Activated T-helper 2 cell treated with anti-CD3 and anti-CD28 coated beads, Interferon-gamma antibody, Interleukin-2, Interleukin-4, amounts not matched to agents 10 μg/mL and 5 μg/mL and 100 μg/mL, durations not matched to agents 14 hours and 24 hours and 36 hours (primary cell): ENCODE measurements at places on chromosomes 2 and 18.

DNA sequence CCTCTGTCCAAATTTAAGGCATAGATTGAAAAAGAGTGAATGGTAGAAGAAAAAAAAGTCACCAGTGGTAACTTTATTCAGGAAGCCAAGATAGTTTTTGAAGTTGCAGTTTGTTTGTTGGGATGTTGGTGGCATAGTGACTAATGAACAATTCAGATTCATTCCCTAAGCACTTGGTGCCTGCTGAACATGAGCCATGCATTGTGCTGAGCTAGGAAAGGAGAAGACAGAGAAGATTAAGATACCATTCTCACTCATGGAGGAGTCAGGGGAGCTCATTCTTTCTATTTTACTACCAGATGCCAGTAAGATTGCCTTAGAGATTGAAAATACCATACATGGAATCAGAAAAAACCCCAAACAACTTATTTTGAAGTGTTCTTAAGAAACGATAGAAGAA is 25.1 kb downstream of the MEIS1 start:
- H3K4me1 ChIP-seq, result no peaks in the 10 kb centered on the region
- no peak overlapping the region for H3K27ac ChIP-seq
- no peaks in the 10 kb centered on the region for H3K27me3 ChIP-seq

- H3K27ac ChIP-seq, result no peak overlapping the region
- peaks cover 2% of the 10 kb centered on the region for H3K27me3 ChIP-seq
- H3K4me3 ChIP-seq, result no peak overlapping the region
- DNase-seq, result no peak
Measured at GRCh38 chr2:221429741-221430491, 142.2 kb downstream of the EPHA4 start.

DNA sequence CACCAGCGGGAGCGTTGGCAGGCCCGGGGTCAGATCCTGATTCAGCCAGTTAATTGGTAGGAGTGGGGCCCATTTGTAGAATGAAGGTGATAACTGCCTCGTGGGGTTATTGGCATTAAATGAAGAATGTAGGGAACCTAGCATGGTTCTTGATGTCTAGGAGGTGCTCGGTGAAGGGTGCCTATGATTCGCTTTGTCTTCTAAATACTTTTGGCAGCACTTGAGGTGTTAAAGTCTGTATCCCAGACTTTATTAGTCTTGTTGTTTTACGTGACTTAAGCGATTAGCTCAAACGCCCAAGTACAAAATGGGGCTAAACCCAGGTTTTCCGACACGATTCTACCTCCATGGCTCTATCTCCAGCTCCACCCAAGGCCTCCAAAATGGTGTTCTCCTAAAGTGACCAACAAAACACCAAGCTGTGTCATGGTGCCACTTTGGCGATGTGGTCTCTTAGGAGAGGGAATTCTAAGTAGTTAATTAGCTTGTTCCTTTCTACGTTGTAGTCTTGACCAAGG is 980 bp upstream of the PPP4R1 start:
- H3K4me1 ChIP-seq, result peaks cover 44% of the 10 kb centered on the region
- H3K27me3 ChIP-seq, result peaks cover 30% of the 10 kb centered on the region
- peak overlapping the region; percentile 70 for H3K27ac ChIP-seq
- no peak for DNase-seq
- H3K36me3 ChIP-seq, result peaks cover 18% of the 10 kb centered on the region
- peak overlapping the region; percentile 75 for H3K4me3 ChIP-seq

DNA sequence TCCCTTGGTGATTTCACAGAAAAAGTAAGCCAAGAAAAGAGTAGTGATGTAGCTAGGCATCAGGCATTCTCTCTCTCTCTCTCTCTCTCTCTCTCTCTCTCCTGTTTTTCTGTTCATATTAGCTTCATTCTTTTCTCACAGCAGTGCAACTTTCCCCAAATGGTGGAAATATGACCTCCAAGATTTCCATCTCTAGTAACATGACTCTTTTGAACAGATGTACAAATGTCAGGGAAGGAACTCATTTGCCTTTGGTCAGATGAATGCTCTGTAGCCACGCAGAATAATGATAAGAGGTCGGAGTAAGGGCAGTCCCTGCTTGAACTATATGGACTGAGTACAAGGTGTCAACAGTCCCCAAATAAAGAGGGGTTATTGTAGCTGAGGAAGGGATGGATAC is 316.2 kb downstream of the GALNT13 start:
- no peak for DNase-seq
- H3K36me3 ChIP-seq, result no peaks in the 10 kb centered on the region
- no peaks in the 10 kb centered on the region for H3K27me3 ChIP-seq
- H3K4me1 ChIP-seq, result no peaks in the 10 kb centered on the region

DNA sequence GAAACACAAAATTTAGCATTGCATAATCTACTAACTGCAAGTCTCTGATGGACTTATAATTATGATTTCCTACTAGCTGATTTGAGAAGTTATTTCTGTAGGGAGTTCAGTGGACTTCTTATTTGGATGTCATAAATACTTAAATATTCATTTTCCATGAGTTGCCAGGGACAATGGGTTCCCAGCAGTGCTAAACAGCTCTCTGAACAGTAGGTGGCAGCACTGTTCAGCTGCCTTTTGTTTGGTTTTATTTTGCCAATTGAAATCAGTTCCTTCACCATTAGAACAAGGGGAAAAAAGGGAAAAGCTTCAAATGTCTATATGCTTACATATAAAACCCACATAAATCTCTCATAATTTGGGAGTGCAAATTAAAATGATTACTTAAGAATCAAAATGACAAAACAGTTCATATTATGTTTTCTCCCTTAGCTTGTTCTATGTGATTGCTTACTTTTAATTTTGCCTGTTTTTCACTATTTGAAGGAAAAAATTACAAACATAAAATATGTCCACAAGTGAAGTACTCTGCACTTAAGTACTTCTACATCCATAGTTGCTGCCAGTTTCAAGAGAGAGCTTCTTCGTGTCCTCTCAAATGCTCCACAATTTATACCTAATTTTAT is 898.9 kb downstream of the CPS1 start:
- H3K4me3 ChIP-seq, result no peak overlapping the region
- H3K36me3 ChIP-seq, result no peaks in the 10 kb centered on the region
- H3K27ac ChIP-seq, result no peak overlapping the region
- no peaks in the 10 kb centered on the region for H3K4me1 ChIP-seq
- DNase-seq, result no peak

DNA sequence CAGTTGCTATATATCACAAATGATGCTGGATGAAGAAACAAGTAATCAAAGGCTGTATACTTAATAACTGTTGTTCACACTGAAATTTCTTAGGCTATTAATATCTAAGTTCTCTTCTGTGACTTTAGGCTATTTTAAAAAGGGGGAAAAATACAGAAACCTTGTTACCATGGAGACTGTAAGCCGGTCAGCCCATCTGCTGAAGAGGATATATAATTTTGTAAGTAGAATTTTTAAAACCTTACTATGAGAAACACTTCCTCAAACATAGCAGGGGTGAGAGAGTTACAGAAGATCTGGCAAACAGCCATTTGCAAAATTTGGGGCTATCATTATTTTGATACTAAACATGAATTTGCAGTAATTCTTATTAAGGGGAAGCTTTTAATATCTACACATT is 27.8 kb downstream of the CACNB4 start:
- no peak overlapping the region for H3K4me3 ChIP-seq
- H3K27ac ChIP-seq, result no peak overlapping the region
- H3K27me3 ChIP-seq, result peaks cover 4% of the 10 kb centered on the region
- H3K4me1 ChIP-seq, result no peaks in the 10 kb centered on the region

GRCh38 chr18:59923539-59924196 is 23.9 kb downstream of the PMAIP1 start:
- H3K4me1 ChIP-seq, result peaks cover 58% of the 10 kb centered on the region
- DNase-seq, result no peak
- no peaks in the 10 kb centered on the region for H3K27me3 ChIP-seq
- H3K4me3 ChIP-seq, result no peak overlapping the region
- no peaks in the 10 kb centered on the region for H3K36me3 ChIP-seq
- H3K27ac ChIP-seq, result peak overlapping the region; percentile 59

- H3K27me3 ChIP-seq, result no peaks in the 10 kb centered on the region
- no peaks in the 10 kb centered on the region for H3K4me1 ChIP-seq
- no peak overlapping the region for H3K27ac ChIP-seq
- H3K4me3 ChIP-seq, result no peak overlapping the region
Measured at GRCh38 chr2:217820091-217820819, 182.5 kb downstream of the TNS1 start.

GRCh38 chr2:10201201-10201600 is 78.7 kb downstream of the RRM2 start:
- no peaks in the 10 kb centered on the region for H3K27me3 ChIP-seq
- no peak overlapping the region for H3K27ac ChIP-seq
- no peak overlapping the region for H3K4me3 ChIP-seq

GRCh38 chr2:48855142-48855541 is 99.6 kb upstream of the LHCGR start:
- no peaks in the 10 kb centered on the region for H3K4me1 ChIP-seq
- H3K27me3 ChIP-seq, result no peaks in the 10 kb centered on the region
- DNase-seq, result no peak
- H3K27ac ChIP-seq, result no peak overlapping the region
- no peak overlapping the region for H3K4me3 ChIP-seq

DNA sequence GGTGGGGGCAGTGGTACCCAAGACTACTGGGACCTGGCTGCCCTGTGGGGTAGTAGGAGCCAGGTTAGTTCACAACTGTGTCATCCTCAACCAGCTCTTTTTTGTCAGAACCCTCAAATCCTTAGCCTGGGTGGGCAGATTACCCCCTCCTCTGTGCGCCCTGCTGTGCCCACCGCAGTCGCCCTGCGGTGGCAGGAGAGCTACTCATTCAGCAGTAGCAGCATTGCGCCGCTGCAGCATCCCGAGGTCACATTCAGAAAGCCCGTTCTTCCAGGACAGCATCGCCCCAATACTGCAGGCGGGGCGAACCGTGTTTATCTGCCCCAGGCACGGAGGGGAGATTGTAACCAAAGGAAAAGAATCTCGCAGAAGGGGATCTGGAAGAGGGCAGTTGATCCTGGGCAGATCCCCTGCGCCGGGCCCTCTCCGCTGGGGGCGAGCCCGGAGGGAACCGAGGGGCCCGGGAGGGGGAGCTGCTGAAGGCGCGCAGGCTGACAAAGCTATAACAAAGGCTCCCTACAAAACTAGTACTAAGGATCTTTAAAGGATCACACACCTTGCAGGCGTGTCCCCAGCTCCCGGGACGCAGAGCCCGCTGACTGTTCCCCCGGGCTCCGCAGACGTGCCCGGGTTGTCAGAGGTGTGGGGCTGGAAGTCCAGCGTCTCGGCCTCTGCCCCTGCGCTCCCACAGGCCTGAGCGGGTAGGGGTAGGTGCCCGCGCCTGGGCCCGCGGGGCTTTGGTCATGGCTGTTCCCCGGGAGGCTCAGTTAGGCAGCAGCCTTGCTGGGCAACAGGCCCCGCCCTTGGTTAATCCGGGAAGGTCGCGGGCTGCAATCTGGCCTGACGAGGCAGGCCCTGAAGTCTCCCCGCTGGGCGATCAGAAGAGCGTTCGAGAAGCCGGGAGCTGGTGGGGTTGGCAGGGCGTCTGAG is 13.2 kb downstream of the POU3F3 start:
- no peak overlapping the region for H3K27ac ChIP-seq
- peaks cover 90% of the 10 kb centered on the region for H3K27me3 ChIP-seq
- no peaks in the 10 kb centered on the region for H3K36me3 ChIP-seq
- peaks cover 5% of the 10 kb centered on the region for H3K4me1 ChIP-seq
- no peak for DNase-seq

DNA sequence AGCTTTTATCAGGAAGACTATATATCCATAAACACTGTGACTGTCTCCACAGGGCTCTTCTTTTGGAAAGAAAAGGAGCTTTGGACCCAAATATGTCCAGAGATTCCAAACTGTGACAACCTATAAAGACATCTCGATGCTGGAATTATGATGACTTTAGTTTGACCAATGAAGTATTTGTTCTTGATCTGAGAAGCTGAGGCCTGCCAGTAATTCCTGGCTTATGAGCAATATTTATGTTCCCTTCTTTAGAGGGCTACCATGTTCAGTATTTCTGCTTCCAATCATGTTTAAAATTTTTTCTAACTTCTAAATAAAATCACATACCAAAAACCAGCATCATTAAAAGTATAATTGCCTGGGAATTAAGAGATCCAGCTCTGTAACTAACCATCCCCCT is 41.1 kb downstream of the FEZ2 start:
- no peak for DNase-seq
- H3K4me1 ChIP-seq, result peaks cover 3% of the 10 kb centered on the region
- no peak overlapping the region for H3K4me3 ChIP-seq
- no peak overlapping the region for H3K27ac ChIP-seq

DNA sequence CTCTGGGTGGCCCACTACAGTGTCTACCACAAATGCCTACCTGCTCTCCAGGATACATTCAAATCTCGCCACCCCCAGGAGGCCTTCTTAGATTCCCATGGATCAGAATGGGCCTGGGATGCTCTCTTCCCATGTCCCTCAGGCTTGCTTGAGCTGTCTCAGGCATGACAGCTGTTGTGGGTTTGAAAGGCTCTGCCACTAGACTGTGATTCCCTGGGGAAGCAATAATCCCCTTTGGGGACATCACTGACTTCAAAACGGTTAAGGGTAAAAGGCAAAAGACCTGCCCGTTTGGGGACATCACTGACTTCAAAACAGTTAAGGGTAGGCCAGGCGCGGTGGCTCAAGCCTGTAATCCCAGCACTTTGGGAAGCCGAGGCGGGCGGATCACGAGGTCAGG is 35.8 kb upstream of the ZNF516 start:
- peaks cover 8% of the 10 kb centered on the region for H3K4me1 ChIP-seq
- H3K36me3 ChIP-seq, result no peaks in the 10 kb centered on the region
- no peak for DNase-seq
- no peak overlapping the region for H3K4me3 ChIP-seq
- peaks cover 14% of the 10 kb centered on the region for H3K27me3 ChIP-seq

GRCh38 chr2:119112770-119113488 is 45.6 kb downstream of the C1QL2 start:
- no peaks in the 10 kb centered on the region for H3K36me3 ChIP-seq
- no peak overlapping the region for H3K27ac ChIP-seq
- no peaks in the 10 kb centered on the region for H3K4me1 ChIP-seq
- DNase-seq, result no peak
- no peak overlapping the region for H3K4me3 ChIP-seq

- no peaks in the 10 kb centered on the region for H3K4me1 ChIP-seq
- H3K36me3 ChIP-seq, result no peaks in the 10 kb centered on the region
- DNase-seq, result no peak
- H3K4me3 ChIP-seq, result no peak overlapping the region
- H3K27me3 ChIP-seq, result no peaks in the 10 kb centered on the region
- H3K27ac ChIP-seq, result no peak overlapping the region
Measured at GRCh38 chr2:207897541-207898353, 127.6 kb downstream of the PLEKHM3 start.

DNA sequence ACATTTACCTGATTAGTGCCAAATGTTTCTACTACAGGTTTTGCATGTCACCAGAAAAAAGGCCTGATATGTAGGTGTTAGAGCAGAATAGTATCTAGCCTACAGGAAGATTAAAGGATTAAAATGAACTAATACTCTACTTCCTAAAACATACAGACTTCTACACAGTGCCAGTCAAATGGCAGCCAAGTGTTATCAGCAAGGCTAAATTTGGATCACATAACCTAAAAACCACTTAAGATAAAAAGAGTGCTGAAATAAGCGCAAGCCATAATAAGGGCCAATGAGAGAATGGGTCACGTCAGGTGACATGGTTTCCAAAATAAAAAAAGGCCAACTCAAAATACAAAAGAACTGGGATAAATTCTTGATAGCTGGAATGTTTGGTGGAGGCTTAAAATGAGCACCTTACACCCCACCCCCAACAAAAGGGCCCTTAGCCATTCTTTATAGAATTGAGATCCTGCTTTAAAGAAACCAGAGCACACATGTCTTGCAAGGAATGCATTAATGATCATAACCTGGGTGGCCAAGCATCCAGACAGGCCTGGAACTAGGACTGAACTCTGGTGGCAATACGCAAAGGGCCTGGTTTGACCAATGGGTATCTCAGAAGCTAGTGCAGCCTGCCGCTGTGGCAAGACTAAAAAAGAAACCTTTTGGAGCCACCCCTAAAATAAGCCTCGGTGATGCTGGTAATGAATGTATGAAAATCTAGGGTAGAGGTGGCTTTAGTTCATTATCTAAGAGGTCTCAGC is 32.4 kb downstream of the IRS1 start:
- no peak overlapping the region for H3K27ac ChIP-seq
- H3K36me3 ChIP-seq, result no peaks in the 10 kb centered on the region
- H3K27me3 ChIP-seq, result peaks cover 23% of the 10 kb centered on the region
- DNase-seq, result no peak
